Aorta (tissue), 5 donors: ENCODE measurements at places on chromosomes 1 and 21.

- DNase-seq, result no peak
- H3K27me3 ChIP-seq, result no peaks in the 10 kb centered on the region
- H3K36me3 ChIP-seq, result no peaks in the 10 kb centered on the region
These were observed 82.4 kb downstream of the PLXNA2 start for GRCh38 chr1:208161656-208162375.

GRCh38 chr1:12537294-12537693 lies 80.7 kb downstream of the DHRS3 start:
- H3K27ac ChIP-seq, result no peak overlapping the region
- no peak for DNase-seq
- H3K36me3 ChIP-seq, result no peaks in the 10 kb centered on the region

DNA sequence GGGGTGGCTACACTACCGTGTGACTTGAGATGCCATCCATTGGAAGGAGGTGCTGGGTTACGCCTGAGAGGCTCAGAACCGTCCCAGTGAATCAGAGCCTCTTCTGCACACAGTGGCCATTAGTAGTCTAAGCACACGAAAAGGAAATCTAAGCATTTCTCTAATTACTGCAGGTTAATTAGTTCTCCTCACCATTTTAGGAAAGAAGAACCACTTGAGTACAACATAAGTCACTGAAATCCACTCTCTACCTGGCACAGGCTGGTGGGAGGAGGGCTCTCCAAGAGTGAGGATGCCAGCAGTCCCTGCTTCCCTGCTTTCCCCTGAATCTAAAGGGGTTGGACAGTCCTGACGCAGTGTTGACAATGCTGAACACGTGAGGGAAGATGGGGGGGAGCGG lies 606.3 kb downstream of the NPHP4 start:
- H3K27me3 ChIP-seq, result no peaks in the 10 kb centered on the region
- no peak overlapping the region for H3K27ac ChIP-seq
- no peaks in the 10 kb centered on the region for H3K36me3 ChIP-seq
- no peak overlapping the region for H3K4me3 ChIP-seq
- H3K4me1 ChIP-seq, result no peaks in the 10 kb centered on the region
- DNase-seq, result no peak

DNA sequence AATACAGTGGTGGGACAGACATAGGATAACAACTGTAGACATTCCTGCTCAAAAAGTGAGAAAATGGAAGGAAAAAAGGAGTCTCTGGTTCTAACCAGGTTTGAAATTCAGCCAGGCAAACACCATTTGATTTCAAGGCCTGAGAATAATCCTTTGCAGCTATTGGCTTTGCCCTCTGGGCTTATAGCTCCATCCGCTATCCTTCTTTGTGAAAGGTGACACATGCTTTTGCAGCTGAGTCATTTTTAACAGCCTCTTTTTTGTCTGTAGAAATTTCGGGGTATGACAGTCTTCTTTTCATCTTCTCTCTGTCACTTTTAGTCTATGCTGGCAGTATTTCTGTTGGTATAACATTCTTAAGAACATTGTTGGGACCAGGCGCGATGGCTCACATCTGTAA lies 16.2 kb downstream of the SDHC start:
- H3K4me1 ChIP-seq, result no peaks in the 10 kb centered on the region
- DNase-seq, result no peak
- no peak overlapping the region for H3K27ac ChIP-seq
